Dorsolateral prefrontal cortex (tissue), 122 donors: ENCODE measurements at places on chromosomes 2 and 18. TPM values are rescaled to one million over a fixed set of nuclear protein-coding genes. Genes with fewer than 3 reads are reported as not detected.

Gene INPP5D
- 37.6 TPM for total RNA-seq

Gene TGFA
- 17.5 TPM for total RNA-seq

Gene GKN1
- not detected for total RNA-seq

Gene CHRNA1
- 0.49 TPM for total RNA-seq

Gene LIMS4
- total RNA-seq = 0.45 TPM
